ENCODE measurements at places on chromosomes 3 and 15.
A peak's percentile ranks its signal among the peaks of the same experiment; 100 is the strongest.

GRCh38 chr3:64599651-64600050 lies 88.1 kb downstream of the ADAMTS9 start:
- no peak for DNase-seq

DNA sequence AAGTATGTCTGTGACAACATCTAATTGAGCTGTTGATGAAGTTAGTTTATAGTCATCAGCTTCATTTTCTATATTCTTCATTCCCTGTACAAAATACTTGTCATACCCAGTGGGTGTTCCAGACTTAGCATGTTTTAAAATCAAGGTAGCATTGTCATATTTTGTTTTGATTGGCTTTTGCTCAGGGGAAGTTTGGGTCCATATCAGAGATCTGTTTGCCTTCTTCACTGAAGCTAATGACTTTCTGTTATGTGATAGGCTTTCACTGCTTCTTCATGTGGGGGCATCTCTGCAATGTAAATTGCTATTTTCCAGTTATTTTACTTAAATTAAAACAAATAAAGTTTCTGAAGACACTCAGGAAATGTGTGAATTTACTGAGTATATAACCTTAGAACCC lies 15.1 kb downstream of the GLCE start:
- no peak for DNase-seq

GRCh38 chr3:28376424-28376823 lies 27.8 kb upstream of the AZI2 start:
- DNase-seq: peak; percentile 19

DNA sequence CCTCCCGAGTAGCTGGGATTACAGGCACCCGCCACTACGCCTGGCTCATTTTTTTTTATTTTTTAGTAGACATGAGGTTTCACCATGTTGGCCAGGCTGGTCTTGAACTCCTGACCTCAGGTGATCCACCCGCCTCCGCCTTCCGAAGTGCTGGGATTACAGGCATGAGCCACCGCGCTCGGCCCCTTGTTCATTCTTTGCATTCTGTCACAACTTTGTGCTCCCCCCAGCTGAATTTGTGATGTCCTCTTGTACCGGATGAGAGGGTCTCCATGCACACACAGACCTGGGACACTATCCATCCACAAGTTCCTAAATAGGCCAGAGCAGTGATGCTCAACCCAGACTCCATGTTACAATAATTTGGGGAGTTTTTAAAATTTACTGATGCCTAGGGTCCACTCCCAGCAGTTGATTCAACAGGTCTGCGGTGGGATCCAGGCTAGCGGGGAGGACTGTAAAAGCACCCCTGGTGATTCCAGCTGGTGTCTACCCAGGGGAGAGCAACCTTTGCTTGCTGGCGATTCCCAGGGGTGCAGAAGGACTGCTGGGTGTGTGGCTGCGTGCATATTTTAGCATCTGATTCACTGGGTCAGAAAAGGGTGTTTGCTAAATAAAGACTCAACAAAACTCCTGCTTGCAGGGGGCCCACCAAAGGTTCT lies 1.0 kb downstream of the RASSF1 start:
- no peak for DNase-seq

DNA sequence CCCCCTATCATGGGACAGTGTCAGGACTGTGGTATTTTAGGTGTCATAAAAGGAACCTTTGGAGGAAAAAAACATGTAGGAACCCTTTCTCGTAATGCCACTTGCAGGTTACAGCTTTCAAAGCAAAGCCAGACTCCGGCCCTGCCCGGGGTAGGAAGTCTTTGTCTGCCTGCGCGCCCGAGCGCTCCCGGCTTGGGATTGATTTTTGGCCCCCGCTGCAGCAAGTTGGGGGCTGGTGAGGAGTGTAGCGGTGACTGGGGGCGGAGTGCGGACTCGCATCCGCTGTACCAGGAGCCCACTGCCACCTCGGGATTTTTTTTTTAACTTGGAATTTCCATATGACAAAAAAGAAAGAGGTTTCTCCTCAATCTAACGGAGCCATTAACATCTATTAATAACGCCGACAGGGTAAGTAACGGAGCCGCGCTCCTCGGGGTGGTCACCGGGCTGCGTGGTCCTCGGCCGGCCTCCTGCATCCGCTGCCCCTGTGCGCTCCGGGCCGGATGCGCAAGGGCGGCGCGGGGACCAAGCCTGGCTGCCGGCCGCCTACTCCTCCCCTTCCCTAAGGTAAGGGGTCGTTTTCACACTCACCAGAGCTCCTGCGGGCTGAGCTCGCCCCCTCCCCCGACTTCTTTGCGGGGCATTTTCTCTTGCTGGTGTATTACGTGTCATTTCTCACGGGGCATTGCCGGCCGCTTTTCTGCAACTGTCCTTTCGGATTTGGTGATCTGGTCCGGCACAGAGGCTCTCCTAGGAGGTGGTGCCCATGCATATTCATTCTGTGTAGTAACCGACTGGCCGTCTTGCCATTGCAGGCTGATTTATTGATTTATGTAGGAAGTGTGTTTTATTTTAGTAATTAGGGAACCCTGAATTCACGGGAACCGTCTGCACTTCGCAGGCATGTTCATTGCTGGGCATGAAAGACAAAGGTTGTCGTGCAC lies 219.8 kb upstream of the TOPAZ1 start:
- peak; percentile 58 for DNase-seq

GRCh38 chr3:52339612-52340011 lies 23.5 kb downstream of the DNAH1 start:
- DNase-seq: peak; percentile 58
